CD4-positive, alpha-beta memory T cell (primary cell): ENCODE measurements at places on chromosomes 1 and 21.

GRCh38 chr1:9699361-9699760 lies 47.8 kb downstream of the PIK3CD start:
- DNase-seq: no peak

DNA sequence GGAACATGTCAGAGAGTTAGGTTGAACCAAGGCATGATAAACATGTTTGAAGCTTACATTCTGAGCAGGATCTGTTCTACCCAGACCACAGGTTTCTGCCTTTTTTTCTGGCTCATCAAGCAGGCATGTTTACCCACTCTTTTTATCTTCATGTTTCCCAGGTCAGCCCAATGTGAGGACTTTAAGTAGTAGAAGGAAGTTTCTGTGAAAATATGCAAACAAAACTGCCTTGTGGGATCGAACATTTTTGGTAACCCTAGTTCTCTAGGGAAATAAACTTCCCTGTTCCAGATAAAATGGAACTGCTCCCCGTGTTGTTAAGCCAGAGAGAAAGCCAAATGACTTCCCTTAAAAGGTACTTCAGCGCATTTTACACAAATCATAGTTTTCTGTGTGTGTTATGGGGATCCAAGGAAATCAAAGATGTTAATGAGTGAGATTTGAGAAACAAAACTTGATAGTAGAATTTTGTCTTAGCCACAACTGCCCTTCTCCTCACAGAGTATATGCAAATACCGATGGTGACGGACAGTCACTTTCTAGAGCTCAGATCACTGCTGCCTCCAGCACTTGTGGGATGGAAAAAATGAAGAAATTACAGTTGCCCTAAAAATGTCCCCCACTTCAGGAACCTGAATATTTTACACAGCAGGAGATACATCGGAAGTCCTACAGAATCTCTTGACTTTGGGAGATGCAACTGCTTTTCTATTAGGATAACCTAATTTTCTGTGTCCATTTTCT lies 765 bp upstream of the HIPK1 start:
- no peak for DNase-seq

DNA sequence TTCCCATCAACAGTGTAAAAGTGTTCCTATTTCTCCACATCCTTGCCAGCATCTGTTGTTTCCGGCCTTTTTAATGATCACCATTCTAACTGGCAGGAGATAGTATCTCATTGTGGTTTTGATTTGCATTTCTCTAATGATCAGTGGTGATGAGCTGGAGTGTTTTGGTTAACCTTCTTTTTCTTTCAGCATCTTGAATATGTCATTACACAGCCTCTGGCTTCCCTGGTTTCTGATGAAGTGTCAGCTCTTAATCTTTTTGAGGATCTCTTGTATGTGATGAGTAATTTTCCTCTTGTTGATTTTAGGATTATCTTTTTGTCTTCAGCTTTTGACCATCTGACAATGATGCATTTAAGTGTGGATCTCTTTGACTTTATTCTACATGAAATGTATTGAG lies 133.2 kb upstream of the GRIK3 start:
- no peak for DNase-seq

DNA sequence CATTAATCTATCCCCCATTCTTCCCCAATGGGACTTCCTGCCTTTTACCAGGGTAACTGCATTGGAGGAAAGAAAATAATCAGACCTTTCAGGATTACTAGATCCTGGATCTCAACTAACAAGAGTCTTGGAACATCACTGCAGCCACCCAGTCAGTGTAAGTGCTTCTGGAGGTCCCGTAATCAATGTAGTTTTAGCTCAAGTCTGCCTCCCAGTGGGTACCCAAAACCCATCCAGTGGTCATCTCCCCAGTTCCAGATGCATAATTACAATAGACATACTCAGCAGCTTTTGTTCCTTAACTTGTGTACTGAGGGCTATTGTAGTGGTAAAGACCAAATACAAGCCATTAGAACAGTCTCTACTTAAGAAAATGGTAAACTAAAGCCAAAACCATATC lies 319.1 kb downstream of the GPATCH2 start:
- DNase-seq: no peak

DNA sequence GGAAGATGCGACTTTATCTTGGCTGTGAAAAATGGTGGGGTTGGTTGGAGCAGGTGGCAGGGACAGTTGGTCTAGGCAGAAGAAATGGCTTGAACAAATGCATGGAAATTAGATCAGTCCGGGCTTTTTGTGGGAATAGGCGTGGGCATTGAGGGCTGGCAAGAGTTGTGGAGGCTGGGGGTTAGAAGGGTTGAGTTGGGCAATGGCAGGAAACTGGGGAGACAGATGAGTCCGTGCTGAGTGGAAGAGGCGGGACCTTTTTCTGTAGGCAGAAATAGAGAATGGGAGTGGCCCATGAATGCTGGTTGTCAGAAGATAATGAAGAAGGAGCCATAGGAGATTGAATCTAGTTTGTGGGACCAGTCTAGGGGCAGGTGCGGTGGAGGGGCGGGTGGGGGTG lies 6.9 kb downstream of the PDPN start:
- DNase-seq: no peak

DNA sequence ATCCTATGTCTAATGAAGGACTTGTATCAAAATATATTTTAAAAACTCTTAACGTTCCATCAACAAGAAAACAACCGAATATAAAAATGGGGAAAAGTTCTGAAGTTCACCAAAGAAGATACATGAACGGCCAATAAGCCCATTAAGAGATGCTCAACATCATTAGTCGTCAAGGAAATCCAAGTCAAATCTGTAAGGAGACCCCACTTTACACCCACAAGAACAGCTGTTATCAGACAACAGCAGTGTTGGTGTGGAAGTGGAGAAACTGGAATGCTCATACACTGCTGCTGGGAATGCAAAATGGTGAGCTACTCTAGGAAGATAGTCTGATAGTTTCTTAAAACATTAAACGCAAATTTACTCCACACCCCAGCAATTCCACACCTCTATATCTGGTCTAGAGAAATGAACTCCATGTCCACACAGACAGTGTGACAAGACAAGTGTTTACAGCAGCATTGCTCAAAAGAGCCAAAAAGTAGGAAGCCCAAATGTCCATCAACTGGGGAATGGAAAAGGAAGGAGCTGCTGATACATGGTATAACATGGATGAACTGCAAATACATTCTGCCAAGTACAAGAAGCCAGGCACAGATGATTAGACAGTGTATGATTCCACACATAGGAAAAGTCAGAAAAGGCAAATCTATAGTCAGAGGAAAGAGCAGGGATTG lies 18.5 kb downstream of the UBE2G2 start:
- DNase-seq: no peak

- DNase-seq: no peak
These were observed 207.2 kb upstream of the C21orf91 start for GRCh38 chr21:18026359-18026758.

DNA sequence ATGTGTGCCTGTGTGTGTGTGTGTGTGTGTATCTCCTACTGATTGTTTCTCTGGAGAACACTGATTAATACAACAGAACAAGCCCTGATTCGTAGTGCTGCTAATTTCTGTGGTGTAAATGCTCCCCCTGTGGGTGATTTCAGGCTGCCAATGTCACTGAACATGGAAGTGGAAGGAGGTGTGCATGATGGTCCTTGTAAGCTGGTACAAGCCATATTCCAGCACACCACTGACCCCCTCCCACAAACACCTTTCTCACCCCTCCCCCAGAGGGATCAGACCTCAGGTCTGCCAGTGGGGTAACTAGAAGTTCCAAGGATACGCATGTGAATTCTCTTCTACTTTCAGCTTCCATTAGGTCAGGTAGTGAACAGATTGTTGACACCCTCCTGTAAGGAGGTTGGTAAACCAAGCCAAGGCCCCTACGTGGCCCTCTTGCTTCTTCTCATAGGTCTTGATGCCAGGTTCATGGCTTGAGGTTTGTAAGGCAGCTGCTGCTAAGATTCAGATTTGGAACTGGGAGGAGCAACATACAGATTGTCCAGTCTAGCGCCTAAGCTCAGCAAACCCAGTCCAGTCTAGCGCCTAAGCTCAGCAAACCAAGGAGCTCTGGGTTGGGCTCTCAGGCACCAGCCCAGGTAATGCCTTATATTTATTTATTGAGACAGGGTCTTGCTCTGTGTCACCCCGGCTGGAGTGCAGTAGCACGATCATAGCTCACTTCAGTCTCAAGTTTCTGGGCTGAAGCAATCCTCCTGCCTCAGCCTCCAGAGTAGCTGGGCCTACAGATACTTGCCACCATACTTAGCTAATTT lies 38.7 kb downstream of the DHCR24 start:
- no peak for DNase-seq

GRCh38 chr1:181482521-181483284 lies 614 bp upstream of the CACNA1E start:
- DNase-seq: no peak

GRCh38 chr1:219209578-219209977 lies 35.9 kb downstream of the LYPLAL1 start:
- DNase-seq: no peak

GRCh38 chr1:91234181-91234580 lies 170.5 kb downstream of the HFM1 start:
- DNase-seq: no peak

DNA sequence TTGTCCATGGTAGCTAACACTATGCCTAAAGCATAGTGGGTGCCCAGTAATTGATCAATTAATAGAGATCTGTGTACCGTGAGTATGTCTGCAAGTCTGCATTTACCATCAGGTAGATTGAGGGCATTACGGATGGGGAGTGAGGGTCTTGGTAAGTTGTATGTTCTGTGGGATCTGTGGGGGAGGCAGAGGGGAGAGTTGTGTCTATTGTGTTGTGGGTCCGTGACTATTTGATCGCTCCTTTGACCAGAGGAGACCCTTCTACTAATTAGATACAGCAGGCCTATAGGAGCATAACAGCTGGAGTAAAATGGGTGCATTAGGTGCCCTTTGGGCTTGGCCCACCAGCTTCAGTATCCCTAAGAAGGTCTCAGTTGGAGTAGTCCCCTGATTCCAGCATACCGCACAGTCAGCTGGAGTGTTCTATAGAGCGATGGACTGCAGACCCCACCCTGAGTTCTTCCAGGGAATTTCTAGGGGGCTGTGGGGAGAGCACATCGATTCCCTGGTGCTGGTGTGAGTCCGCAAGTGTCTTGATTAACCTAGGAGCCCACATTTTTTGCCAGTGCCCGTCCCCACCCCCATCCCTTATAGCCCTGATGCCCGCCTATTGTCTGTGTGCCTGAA lies 55.9 kb downstream of the RHBG start:
- no peak for DNase-seq

GRCh38 chr1:8025061-8025670 lies 943 bp downstream of the ERRFI1 start:
- no peak for DNase-seq
